Skeletal muscle tissue (tissue), 5 donors: ENCODE measurements at places on chromosomes 1 and 21. TPM values are rescaled to one million over a fixed set of nuclear protein-coding genes. Genes with fewer than 3 reads are reported as not detected.

IFNAR2 gene
- 5.7 TPM for total RNA-seq

QSOX1 gene
- 4.2 TPM for total RNA-seq

C4BPA gene
- 0.52 TPM for total RNA-seq

PKLR gene
- not detected for total RNA-seq

SYT14 gene
- total RNA-seq: under 0.01 TPM

KRTAP8-1 gene
- not detected for total RNA-seq

CRP gene
- total RNA-seq: not detected

SYT11 gene
- total RNA-seq: 10.4 TPM

KRTAP12-2 gene
- total RNA-seq: not detected

LRRC53 gene
- not detected for total RNA-seq

ENO1 gene
- total RNA-seq: 320 TPM

MAB21L3 gene
- total RNA-seq: not detected

ZNF695 gene
- total RNA-seq: 0.52 TPM

ERRFI1 gene
- 3.7 TPM for total RNA-seq

SH3D21 gene
- total RNA-seq: 0.52 TPM

ITGB2 gene
- 19.8 TPM for total RNA-seq

SPRR3 gene
- total RNA-seq: not detected

LRRC38 gene
- 10.4 TPM for total RNA-seq

LCE2C gene
- total RNA-seq: not detected

HES5 gene
- 1.6 TPM for total RNA-seq

FAM163A gene
- under 0.01 TPM for total RNA-seq

VSIG8 gene
- total RNA-seq: not detected

STK40 gene
- total RNA-seq: 11.0 TPM

HMCN1 gene
- total RNA-seq: 16.7 TPM

RIPK4 gene
- total RNA-seq: under 0.01 TPM

SERTAD4 gene
- 1.6 TPM for total RNA-seq

AMY1B gene
- total RNA-seq: not detected

FAM177B gene
- total RNA-seq: not detected

CNTN2 gene
- total RNA-seq: 2.6 TPM

POTED gene
- not detected for total RNA-seq
